ENCODE measurements at places on chromosomes 11 and 22.

DNA sequence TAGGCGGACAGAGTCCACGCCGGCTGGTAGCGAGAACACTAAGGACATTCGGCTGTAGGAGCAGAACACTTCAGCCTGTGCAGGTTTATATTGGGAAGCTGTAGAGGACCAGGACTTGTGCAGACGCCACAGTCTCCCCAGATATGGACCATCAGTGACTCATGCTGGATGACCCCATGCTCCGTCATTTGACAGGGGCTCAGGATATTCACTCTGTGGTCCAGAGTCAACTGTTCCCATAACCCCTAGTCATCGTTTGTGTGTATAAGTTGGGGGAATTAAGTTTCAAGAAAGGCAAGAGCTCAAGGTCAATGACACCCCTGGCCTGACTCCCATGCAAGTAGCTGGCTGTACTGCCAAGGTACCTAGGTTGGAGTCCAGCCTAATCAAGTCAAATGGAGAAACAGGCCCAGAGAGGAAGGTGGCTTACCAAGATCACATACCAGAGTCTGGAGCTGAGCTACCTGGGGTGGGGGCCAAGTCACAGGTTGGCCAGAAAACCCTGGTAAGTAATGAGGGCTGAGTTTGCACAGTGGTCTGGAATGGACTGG, 17.2 kb downstream of the P2RY2 start:
- DNase-seq = no peak

GRCh38 chr11:35663408-35663702, 780 bp downstream of the TRIM44 start:
- DNase-seq = no peak

GRCh38 chr11:133930767-133931448, 25.9 kb downstream of the IGSF9B start:
- peak; percentile 35 for DNase-seq

- DNase-seq = no peak
Measured at GRCh38 chr11:66267039-66267378, 1.4 kb upstream of the RAB1B start.

GRCh38 chr22:25130462-25130861, 69.2 kb upstream of the CRYBB3 start:
- DNase-seq = no peak

DNA sequence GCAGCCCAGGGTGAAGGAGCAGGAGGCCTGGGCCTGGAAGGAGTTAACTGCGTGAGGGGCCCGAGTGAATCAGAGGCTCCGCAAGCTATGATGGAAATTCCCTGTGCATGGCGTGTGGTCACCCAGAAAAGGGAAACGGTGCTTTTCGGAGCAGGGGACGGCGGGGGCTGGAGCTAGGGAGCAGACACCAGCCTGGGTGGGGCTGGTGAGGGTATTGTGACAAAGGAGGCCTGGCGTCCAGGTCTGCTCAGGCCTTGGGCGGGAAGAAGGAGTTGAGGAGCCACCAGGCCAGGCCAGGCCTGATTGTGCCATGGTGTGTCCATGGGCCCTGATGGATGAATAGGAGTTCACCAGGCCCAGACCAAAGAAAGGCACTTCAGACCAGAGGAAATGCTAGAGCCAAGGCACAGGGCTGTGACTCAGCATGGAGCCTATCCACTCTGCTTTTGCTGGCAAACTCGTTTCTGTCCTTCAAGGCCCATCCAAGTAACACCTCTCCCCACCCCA, 12.8 kb upstream of the SPI1 start:
- DNase-seq = no peak

DNA sequence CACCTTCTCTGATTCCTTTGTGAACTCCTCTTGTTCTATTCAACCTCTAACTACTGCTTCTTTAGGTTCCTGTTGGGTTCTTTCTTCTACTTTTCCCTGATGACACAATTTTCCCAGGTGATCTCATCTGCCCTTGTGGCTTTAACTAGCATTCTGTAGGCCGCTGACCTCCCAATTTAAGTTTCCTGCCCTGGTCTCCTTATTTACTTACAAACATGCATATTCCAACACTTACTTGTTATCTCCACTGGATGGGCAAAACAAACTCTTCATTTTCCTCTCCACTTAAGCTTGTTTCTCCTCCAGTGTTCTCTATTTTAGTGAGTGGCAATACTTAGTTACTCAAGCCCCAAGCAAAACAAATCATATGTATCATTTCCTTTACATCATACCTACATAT, 734.5 kb downstream of the METTL15 start:
- no peak for DNase-seq

GRCh38 chr22:32588063-32588462, 113.5 kb downstream of the FBXO7 start:
- no peak for DNase-seq

- no peak for DNase-seq
Measured at GRCh38 chr11:122963961-122964360, 17.7 kb downstream of the BSX start.

- no peak for DNase-seq
Measured at GRCh38 chr11:32081901-32082300, 9.0 kb upstream of the RCN1 start.

- DNase-seq = peak; percentile 59
Measured at GRCh38 chr11:12675951-12676711, 1.9 kb downstream of the TEAD1 start.

DNA sequence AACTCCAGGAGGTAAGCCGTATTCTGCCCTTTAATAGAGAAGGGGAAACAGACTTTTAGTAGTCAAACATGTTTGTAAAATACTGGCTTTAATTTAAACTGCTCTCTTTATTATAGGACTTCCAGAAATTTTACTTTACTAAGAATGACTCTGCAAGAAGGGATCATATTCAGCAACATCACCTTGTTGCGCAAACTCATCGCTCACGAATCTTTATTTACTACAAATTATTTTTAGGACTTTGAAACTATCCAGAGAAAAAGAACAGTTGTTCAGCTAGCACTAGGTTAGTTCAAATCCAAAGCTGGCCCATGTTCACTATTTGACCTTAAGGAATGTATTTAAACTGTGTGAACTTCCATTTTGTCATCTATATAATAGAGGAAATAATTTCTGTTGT, 498.3 kb upstream of the TENM4 start:
- no peak for DNase-seq

GRCh38 chr11:46296528-46297448, 19.3 kb downstream of the CREB3L1 start:
- peak; percentile 98 for DNase-seq

DNA sequence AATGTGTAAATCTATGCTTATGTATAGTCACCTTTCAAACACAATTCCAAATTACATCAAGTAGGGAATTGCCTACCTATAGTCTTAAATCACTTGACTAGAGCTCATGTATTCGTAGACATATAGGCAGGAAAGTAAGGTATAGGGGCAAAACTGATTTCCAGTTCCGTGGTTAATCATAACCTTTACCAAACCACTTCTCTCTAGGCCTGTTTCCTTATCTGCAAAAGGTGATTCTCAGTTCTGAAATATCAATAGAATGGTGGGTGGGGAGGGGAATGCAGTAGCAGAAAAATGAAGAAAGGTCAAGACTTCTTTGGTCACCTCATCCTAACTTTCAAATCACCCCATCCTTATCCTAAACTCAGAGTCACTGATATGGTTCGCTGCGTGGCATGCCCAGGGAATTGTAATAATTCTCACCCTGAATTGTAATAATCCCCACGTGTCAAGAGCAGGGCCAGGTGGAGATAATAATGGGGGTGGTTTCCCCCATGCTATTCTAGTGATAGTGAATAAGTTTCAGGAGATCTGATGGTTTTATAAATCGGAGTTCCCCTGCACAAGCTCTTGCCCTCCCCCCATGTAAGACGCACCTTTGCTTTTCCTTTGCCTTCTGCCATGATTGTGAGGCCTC, 1.9 kb upstream of the ANO5 start:
- DNase-seq = no peak

GRCh38 chr22:23177197-23177596, 3.1 kb upstream of the BCR start:
- DNase-seq = no peak

- no peak for DNase-seq
Measured at GRCh38 chr22:27877501-27877900, 41.6 kb downstream of the PITPNB start.

DNA sequence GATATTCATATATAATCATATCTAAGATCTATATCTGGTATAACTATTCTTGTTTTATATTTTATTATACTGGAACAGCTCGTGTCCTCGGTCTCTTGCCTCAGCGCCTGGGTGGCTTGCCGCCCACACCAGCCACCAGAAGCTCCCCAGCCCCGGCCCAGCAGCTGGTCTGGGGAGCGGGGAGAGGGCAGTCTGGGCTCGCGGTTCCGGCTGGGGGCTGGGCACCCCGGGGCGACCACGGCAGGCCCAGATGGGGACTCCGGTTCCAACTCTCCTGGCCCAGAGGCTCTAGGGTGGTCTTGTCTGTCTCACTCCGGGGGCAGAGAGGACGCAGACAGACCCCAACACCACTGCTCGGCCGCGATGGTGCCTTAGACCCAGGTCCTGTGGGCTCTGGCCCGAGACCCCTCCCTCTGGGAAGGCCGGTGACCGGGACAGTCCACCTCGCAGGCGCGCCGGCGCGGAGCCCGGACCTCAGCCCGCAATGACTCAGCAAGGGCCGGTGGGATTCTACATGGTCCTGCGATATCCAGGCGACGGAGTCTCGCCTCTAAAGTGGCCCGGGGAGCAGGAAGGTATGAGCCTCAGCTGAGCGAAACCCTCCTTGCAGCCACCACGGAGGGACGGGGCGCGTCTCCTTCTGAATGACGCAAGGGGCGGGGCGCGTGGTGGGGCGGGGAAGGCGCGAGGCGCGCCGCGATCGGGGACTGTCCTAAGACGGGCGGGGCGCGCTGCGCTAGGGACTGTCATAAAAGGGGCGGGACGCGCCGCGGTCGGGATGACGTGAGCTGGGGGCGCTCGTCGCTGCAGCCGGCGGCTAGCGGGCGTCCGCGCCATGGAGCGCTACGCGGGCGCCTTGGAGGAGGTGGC, at the start of gene DGCR6:
TSS of gene DGCR6 (plus strand) at position 781 of the 870 bp plus-strand sequence. CDS start at position 836, 55 bp downstream.
- DNase-seq = no peak

GRCh38 chr11:61752117-61752924, at the start of gene MYRF:
MYRF (plus strand) TSS chr11:61752636; CDS start chr11:61752745, 109 bp downstream.
- DNase-seq = peak; percentile 87

GRCh38 chr11:61071913-61072312, 30.4 kb upstream of the CD5 start:
- DNase-seq = no peak

GRCh38 chr11:118961591-118961990, 5.5 kb downstream of the UPK2 start:
- no peak for DNase-seq

DNA sequence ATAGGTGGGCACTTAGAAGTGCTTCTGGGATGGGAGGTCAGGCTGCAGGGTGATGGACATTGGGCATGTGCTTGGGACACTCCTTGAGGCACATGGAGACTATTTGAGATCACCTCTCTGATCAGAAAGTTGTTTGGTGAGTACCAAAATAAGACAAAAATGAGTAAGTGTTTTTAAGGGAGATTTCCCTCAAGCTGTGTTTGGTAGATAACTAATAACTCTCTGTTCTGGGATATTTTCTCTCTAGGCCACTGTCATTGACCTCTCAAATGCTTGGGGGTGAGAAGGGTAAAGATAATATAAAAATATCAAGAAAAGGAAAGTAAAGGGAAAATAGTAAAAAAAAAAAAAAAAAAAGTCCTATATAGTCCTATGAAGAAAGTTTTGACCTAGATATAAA, 117.8 kb downstream of the TEAD1 start:
- DNase-seq = no peak

DNA sequence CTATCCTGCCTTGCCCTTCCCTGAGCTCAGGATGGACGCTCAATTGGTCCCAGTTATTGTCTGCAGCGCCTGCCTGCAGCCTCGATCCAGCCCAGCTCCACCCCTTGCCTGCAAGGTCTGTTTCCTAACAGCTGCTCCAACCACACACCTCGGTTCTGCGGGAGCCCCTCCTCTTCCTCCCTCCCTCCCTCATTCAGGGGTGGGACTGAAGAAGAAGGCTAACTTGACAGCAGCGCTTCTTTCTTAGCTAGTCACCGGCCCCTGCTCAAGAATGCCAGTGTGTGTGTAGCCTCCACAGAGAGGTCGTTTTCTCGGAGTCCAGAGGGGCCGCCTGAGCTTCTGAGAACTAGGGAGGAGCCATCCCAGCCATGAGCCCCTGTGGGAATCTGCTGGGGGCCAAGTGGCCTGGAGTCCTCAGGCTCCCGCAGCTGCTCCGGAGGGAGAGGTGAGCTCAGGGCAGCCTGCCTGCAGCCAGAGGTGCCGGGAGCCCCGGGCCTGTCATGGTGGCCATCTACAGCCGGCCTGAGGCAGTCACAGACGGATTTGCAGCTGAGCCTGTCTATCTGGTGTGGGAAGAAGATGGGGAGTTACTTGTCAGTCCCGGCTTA, 36.1 kb downstream of the LIMK2 start:
- DNase-seq = peak; percentile 95

- peak; percentile 79 for DNase-seq
Measured at GRCh38 chr22:27094633-27095308, 437.4 kb downstream of the MIAT start.

GRCh38 chr22:20885557-20886323, 26.9 kb downstream of the SNAP29 start:
- DNase-seq = peak; percentile 90

DNA sequence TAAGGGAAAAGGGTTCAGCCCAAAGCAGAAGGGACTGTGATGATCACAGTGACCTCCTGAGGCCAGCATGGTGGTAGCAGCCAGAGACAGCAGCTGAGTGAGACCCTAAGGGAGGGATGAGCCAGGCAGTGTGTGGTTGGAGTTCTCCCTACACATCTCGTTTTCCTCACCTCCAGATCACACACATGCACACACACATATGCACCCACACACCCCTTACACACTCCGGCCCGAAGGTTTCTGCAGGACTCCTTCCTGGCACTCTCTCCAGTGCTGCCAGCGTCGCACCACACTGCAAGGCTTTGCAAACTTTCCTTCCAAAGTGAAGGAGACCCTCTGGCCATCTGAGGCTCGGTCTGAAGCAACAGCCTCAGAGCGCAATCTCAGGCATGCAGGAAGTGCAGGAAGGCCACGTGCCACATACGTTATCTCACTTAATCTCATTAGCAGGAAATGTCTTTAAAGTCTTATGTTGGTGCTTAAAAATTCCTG, 26.9 kb upstream of the TP53I11 start:
- DNase-seq = peak; percentile 21

GRCh38 chr11:118263695-118264568, at the start of gene MPZL2:
MPZL2 (minus strand) TSS chr11:118264297; CDS start chr11:118264153, 144 bp downstream.
- DNase-seq = no peak

DNA sequence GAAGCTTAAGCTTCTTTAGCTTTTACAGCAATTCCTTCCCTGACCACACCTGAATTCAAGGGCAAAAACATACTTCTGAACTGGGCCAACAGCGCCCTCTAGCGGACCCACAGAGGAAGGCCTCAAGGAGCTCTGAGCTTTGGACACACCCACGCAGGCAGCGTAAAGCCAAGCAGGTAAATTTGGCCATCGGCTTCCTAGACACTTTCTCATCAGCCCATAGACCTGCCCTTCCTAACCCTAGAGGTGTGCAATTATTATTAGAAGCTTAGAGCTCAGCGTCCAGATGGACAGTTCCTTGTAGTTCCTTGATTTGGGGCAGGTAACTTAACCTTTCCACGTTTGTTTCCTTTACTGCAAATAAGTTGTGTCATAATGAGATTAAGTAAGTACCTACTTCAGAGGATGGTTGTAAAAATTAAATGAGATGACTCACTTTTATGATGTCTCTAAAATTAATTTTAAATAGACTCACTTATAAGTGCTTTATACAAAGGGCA, 25.7 kb upstream of the HMGXB4 start:
- peak; percentile 84 for DNase-seq
